ENCODE measurements at places on chromosomes 1 and 21.

DNA sequence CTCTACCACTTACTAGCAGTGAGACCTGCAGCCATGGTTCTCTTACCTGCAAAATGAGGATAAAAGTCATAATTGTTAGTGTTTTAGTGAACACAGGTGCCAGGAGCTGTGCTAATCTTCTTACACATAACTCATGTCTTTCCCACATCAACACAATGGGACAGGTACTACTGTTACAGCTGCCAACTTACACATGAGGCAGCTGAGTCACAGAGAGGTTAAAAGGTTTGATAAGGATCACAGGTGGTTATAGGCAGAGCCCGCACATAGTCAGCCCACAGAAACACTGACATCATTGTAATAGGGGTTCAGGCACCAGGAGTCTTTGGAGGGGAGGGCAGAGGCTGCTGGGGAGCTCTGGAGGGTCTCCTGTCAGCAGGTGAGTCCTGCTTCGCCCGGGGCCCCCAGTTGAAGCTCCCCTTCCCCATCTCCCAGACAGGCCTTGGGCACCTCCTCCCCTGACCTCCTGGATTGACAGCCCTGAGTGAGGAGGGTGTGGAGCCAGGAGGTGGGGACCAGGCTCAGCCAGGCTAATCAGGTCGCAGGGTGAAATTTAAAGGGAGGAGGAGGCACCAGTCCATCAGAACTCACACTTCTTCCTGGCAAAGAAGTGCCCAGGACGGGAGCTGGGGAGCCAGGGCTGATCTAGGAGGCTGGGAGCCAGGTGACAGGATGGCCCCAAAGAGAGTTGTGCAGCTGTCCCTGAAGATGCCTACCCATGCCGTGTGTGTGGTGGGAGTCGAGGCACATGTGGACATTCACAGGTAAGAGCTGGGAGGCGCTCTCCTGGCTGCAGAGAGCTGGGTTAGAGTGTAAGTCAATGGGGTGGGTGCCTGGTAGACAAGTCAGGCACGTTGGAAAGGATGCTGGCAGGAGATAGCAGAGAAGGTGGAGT lies at the start of gene PADI1:
Gene PADI1 (plus strand): TSS at position 583 of the 895 bp plus-strand sequence. CDS start 90 bp downstream, at position 673.
- no peak for DNase-seq

GRCh38 chr1:25050165-25050564 lies 120.1 kb upstream of the RUNX3 start:
- DNase-seq: no peak

- DNase-seq: no peak
Observed at GRCh38 chr1:4853904-4854303, 199.5 kb downstream of the AJAP1 start.

DNA sequence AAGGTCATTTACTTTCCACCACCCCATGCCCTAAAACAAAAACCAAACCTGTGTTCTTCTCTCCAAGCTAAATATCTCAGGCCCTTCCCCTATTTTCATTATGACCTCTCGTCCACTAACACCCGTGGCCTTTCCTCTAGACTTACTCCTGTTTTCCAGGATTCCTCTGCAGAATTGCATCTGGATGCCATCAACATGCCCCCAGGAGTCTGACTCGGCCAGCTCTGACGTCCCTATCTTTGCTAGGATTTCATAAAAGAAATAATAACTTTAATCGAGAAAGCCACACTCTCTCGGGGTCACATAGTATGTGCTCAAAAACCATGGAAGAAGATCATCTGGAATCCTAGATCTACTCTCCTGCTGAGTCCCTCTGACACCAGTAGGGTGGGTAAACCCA lies 13.5 kb downstream of the FAM89A start:
- DNase-seq: no peak

GRCh38 chr1:3756394-3756793 lies 4.1 kb downstream of the CCDC27 start:
- DNase-seq: no peak

DNA sequence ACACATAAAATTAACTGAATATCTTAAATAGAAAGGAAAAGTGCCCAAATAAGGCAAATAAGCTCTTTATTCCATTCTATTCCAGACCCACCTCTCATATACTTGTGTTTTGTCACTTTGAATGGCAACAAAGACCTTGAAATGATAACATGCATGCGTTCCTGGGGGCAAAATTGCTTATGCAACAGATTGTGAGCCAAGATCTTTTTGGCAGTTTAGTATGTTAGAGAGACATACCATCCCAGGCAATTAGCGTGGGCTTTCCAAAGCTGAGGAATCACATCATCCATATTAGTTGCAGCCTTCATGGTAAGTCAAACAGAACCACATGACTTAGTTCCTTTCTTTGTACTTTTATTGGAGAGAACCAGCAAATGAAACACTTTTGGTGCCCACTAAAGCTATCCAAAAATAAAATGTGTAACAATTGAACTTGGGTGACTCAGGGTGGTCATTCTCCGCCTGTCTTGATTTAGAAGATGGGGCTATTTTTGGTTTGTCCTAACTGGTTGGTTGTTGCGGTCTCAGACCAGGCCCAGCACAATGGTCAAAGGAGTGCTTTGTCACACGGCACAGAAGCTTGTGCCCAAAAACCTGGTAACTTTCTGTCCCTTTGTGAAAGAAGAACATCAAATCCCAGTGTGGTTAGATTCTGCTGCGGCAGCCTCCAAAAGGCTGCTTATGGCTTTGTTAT lies 68.7 kb upstream of the ATF3 start:
- DNase-seq: no peak

DNA sequence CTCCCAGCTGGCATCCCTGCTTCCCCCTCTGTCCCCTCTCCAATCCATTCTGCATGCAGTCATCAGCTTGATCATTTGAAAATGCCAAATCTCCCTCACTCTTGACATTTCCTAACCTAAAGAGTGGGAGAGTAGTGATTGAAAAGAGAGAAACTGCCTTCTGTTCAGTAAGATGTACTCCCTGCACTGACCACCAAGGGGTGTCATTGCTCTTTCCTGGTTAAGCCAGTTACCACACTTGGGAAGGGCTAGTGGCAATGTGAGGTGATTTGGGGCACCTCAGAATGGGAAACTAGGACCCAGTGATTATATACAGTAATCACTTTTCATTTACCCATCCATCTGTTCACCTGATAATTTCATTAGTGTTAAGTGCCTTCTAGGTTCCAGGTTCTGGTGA lies 6.9 kb upstream of the TMEM269 start:
- no peak for DNase-seq

DNA sequence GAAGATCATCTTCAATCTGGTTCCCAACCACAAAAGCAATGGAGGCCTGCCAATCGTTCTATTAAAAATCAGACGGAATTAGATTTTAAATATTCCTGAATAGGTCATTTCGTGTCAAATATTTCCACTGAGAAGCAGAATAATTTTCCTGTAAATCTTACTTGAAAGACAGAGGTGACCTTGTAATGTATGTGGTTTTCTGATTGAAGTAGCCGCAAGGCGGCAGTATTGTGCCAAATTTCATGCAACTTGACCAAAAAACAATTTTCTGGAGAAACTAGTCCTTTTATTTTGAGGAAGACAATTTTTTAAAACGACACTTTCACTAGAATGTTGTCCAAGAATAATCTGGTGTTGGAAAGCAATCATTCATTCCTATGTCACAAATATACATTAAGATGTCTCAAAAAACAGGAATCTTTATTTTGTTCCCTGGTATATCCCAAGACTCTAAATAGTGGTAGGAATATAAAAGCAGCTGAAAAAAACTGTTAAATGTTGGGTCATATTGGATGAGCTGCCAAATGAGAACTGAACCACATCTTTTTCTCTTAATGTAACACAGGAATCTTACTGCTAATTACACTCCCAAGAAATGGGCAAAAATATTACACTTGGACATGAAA lies 33.6 kb downstream of the SPAG17 start:
- no peak for DNase-seq

Data from stimulated activated CD4-positive, alpha-beta T cell treated with anti-CD3 and anti-CD28 coated beads, Interleukin-1b, Interleukin-23, amount 100 ng/mL, for 1 hour (primary cell).